H9 (cell line): ENCODE measurements at places on chromosomes 1 and 21.

- no peaks in the 10 kb centered on the region for H3K27me3 ChIP-seq
- no peak within 1 kb of the TSS for H3K27ac ChIP-seq
- peaks cover 2% of the 10 kb centered on the region for H3K4me1 ChIP-seq
- peak; percentile 93 for DNase-seq
Observed at GRCh38 chr1:27392096-27392777, at the start of gene GPR3. TSS of gene GPR3 (plus strand) at chr1:27392622. CDS start at chr1:27393799, 1,177 bp downstream.

DNA sequence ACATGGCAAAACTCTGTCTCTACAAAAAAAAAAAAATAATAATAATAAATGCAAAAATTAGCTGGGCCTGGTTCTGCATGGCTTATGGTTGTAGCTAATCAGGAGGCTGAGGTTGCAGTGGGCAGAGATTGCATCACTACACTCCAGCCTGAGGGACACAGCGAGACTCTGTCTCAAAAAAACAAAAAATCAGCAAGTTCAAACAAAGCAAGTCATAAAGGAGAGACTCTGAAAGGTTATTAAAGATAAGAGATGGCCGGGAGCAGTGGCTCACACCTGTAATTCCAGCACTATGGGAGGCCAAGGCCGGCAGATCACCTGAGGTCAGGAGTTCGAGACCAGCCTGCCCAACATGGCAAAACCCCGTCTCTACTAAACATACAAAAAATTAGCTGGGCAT lies 28.8 kb downstream of the COP1 start:
- H3K36me3 ChIP-seq: peaks cover 17% of the 10 kb centered on the region
- no peaks in the 10 kb centered on the region for H3K27me3 ChIP-seq
- no peak overlapping the region for H3K27ac ChIP-seq
- H3K4me1 ChIP-seq: no peaks in the 10 kb centered on the region

DNA sequence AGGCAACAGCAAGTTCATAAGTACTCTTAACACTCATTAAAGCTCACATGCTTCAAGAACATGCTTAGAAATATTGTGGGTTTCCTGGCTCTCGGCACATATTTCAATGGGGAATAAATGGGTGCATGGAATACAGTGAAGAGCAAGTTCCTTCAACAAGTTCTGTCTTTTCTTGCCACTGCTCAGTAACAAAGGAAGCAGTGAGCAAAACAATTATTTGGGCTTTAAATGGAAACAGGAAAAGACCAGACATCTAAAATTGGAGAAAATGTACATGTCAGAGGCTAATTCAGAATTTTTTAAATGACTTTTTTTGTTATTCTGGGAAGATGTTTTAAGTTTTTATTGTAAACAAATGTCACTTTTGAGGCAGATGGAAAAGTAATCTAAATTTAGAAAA lies 478.7 kb downstream of the SETD4 start:
- no peak for DNase-seq
- H3K27me3 ChIP-seq: no peaks in the 10 kb centered on the region
- H3K27ac ChIP-seq: no peak overlapping the region
- no peaks in the 10 kb centered on the region for H3K36me3 ChIP-seq
- H3K4me1 ChIP-seq: no peaks in the 10 kb centered on the region; the same call in 1 of the 2 replicates

GRCh38 chr1:196877964-196878363 lies 9.9 kb upstream of the CFHR4 start:
- H3K27me3 ChIP-seq: no peaks in the 10 kb centered on the region
- H3K4me1 ChIP-seq: no peaks in the 10 kb centered on the region
- H3K27ac ChIP-seq: no peak overlapping the region
- DNase-seq: peak; percentile 81
- H3K4me3 ChIP-seq: peak overlapping the region; percentile 3
- H3K36me3 ChIP-seq: no peaks in the 10 kb centered on the region

DNA sequence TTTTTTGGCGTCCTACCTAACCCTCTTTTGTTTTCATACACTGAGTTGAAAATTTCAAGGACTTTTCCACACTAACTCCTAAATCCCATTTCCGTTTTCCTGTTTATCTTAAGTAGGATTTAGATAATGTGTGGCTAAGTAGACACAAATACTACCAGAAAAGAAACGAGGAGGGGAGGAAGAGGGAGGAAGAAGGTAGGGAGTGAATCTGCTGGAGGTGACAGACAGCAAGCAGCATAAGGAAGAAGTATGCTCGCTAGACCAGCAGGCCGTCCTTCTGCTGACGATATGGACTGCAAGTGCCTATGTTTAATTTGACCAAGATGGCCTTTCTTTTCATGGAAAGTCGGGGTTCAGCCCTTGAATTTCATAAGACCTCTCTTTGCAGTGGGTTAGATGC lies 256.9 kb upstream of the RAB4A start:
- no peaks in the 10 kb centered on the region for H3K36me3 ChIP-seq
- H3K27ac ChIP-seq: no peak overlapping the region
- DNase-seq: no peak
- H3K4me1 ChIP-seq: no peaks in the 10 kb centered on the region; the same call in 1 of the 2 replicates
